ENCODE measurements at places on chromosomes 5 and 9.

DNA sequence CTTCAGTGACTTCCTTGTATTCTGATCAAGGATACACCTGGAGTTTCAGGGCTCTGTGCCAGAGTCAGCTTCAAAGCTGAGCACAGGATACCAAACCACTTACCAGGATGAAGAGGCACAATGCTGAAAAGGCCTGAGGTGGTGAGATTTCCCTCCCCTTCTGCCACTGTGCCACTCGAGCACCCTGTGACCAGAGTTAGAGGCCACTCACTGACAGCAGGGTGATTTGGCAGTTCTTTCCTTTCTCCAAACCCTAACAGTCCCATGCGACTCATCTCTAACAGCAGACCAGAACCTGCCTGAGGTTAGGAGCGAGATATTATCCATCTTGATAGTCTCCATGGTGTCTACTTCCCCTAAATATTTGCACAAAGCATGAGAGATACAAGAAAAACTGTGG is 1.8 kb downstream of the PLGRKT start:
- no peak for DNase-seq

- DNase-seq: no peak
Measured at GRCh38 chr9:109652971-109653370, 127.0 kb upstream of the PALM2AKAP2 start.

GRCh38 chr5:81778642-81779041 is 27.7 kb upstream of the SSBP2 start:
- peak; percentile 34 for DNase-seq

GRCh38 chr5:3605298-3606010 is 9.8 kb downstream of the IRX1 start:
- no peak for DNase-seq

DNA sequence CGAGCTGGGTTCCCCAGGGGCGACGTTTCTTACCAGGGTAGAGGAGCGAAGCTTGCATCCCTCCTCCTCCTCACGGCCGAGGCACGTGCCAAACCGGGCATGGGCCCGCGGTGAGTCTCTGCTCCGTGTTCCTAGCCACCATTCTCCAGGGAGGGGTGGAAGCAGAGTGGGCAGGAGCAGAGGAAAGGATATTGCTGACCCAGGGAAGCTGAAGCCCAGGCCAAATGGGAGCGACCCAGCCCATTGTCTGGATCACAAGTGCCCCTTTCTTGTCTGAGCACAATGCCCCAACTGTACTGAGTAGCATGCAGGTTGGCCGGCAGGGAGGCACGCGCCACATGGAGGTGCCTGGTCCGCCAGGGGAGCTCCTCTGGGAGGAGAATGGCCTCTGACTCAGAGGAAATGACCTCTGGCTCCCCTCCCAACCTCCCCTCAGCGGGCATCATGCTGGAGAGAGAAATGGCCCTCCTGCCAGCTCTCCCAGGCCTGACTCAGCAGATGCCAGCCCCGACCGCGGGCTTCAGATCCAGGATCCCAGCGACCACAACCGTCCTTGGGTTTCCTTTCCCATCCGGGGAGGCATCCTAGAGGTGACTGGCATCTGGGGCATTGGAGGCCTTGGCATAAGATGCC is 1.1 kb downstream of the PRR7 start:
- DNase-seq: no peak

GRCh38 chr5:14729448-14730385 is 65.2 kb downstream of the OTULIN start:
- DNase-seq: no peak
